ENCODE measurements at places on chromosomes 4 and X.
A peak's percentile ranks its signal among the peaks of the same experiment; 100 is the strongest.

DNA sequence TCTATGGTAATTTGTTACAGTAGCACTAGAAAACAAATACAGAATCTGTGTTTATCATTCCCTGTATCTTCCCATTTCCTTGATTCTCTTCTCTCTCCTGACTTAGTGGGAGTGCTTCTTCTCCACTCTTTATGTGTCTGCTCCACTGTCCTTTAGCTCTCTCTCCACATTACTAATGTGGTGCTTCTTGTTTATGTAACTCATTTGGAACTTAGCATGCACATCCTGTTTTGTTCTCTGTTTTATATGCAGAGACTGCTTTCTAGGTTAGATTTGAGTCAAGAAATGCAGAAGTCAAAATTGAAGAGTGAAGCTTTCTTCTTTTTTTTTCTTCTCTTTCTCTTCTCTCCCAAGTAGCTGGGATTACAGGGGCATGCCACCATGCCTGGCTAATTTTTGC is 25.9 kb downstream of the ADH1A start:
- H3K36me3 ChIP-seq: peaks cover 24% of the 10 kb centered on the region
- no peak overlapping the region for H3K4me3 ChIP-seq
- no peaks in the 10 kb centered on the region for H3K4me1 ChIP-seq
- H3K27ac ChIP-seq: no peak overlapping the region

- no peaks in the 10 kb centered on the region for H3K4me1 ChIP-seq
- H3K27ac ChIP-seq: no peak overlapping the region
- no peak for DNase-seq
- H3K36me3 ChIP-seq: no peaks in the 10 kb centered on the region
Measured at GRCh38 chr4:180757927-180758326, 1485.3 kb upstream of the TENM3 start.

DNA sequence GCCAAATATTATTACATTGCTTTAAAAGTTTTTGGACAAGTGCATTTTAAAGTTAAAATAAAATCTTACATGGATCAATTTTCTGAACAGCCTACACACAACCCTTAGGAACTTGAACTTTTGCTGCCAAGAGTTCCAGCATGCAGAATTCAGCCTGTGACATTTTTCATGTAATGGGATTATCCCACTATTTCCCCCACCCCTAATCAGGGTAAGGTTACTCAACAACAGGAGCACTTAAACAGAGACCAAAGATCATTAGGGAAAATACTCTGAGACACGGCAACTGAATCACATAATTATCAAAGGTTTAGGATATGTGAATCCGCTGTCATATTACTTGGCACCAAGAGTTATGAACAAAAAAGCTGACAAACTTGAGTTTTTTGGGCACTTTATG is 47.2 kb downstream of the IQCM start:
- H3K4me1 ChIP-seq: no peaks in the 10 kb centered on the region
- no peak overlapping the region for H3K27ac ChIP-seq
- H3K4me3 ChIP-seq: no peak overlapping the region
- DNase-seq: no peak
- H3K27me3 ChIP-seq: no peaks in the 10 kb centered on the region

DNA sequence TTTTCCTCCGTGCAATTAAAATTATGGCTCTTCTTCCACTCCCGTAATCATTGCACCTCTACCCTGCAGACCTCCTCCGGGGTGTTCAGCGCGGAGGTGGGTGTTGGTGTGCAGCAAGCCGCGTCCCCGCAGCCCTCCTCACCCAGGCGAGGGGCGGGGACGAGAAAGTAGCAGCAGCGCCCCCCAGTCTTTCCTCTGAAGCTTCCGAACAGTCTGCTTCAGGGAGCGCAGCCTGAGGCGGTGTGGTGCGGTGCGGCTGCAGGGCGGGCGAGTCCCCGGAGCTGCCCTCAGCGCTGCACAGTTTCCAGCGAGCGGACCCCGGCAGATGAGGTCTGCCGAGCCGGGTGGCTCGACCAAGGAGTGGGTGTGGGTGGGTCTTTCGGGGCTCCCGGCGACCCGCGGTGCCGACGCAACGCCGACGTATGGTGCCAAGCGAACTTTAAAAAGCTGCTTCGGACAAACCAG is at the start of gene FRAS1:
TSS of gene FRAS1 (plus strand) at position 189 of the 465 bp plus-strand sequence. CDS start 687 bp downstream, outside the sequence.
- peak within 1 kb of the TSS; percentile 95 for H3K4me3 ChIP-seq
- peak within 1 kb of the TSS; percentile 39 for H3K27ac ChIP-seq
- H3K27me3 ChIP-seq: peaks cover 20% of the 10 kb centered on the region
- DNase-seq: peak; percentile 41
- peaks cover 34% of the 10 kb centered on the region for H3K4me1 ChIP-seq

DNA sequence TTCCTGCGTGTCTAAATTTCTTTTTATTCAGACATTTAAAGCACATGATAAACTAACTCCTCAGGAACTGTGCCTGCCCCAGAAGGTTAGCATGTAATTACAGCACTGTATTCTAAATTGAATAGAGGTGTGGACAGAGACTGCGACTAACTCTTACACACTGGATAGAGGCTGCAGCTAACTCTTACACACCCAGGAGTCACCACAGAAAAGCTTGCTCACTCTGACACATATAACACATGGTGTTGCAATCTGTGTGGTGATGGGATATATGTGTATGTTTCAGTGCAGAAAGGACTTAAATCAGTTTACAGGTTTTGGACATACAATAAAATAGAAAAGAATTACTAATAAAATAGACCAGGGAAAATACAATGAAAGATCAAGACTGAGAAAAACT is 41.5 kb downstream of the SMAD1 start:
- H3K36me3 ChIP-seq: no peaks in the 10 kb centered on the region
- no peaks in the 10 kb centered on the region for H3K27me3 ChIP-seq
- no peak overlapping the region for H3K27ac ChIP-seq
- no peak for DNase-seq
- H3K4me1 ChIP-seq: no peaks in the 10 kb centered on the region
- no peak overlapping the region for H3K4me3 ChIP-seq

GRCh38 chrX:150355913-150356312 is 7.2 kb upstream of the MAMLD1 start:
- H3K36me3 ChIP-seq: no peaks in the 10 kb centered on the region
- H3K4me1 ChIP-seq: peaks cover 11% of the 10 kb centered on the region
- peaks cover 15% of the 10 kb centered on the region for H3K27me3 ChIP-seq
- no peak overlapping the region for H3K4me3 ChIP-seq
- no peak for DNase-seq

DNA sequence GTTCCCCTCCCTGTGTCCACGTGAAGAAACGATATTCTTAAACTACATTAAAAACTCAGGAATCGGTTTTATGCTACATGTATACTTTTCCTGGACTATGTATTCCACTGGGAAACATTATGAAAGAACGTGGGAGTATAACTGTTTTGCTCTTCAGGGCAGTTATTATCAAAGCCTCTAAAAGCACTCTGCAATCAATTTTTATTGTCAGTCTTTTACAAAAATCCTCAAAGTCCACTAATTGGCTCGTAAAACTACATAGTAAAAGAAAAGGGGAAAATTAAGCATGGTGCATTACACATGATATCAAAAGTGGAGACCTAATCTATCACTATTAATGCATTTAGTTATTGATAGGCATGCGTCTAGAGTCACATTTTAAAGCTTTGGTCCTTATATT is 11.4 kb upstream of the CFAP299 start:
- no peak overlapping the region for H3K4me3 ChIP-seq
- H3K36me3 ChIP-seq: no peaks in the 10 kb centered on the region
- DNase-seq: no peak
- no peaks in the 10 kb centered on the region for H3K4me1 ChIP-seq
- no peak overlapping the region for H3K27ac ChIP-seq
- H3K27me3 ChIP-seq: peaks cover 10% of the 10 kb centered on the region

DNA sequence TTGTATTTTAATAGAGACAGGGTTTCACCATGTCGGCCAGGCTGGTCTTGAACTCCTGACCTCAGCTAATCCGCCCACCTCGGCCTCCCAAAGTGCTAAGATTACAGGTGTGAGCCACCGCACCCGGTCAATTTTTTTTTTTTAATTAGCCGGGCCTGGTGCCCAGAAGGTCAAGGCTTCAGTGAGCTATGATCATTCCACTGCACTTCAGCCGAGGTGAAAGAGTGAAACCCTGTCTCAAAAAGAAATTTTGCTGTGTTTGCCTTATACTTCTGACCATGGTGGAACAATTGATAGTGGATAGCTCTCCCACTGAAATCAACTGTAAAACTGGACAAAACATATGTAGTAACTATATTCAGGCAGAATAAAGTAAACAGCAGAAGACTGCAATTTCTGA is 24.0 kb upstream of the SMIM14 start:
- H3K27ac ChIP-seq: no peak overlapping the region
- no peak overlapping the region for H3K4me3 ChIP-seq
- DNase-seq: no peak
- H3K36me3 ChIP-seq: no peaks in the 10 kb centered on the region

GRCh38 chrX:12581546-12581945 is 209.7 kb upstream of the PRPS2 start:
- H3K27ac ChIP-seq: no peak overlapping the region
- H3K4me3 ChIP-seq: no peak overlapping the region
- DNase-seq: no peak
- no peaks in the 10 kb centered on the region for H3K36me3 ChIP-seq
- H3K27me3 ChIP-seq: peaks cover 4% of the 10 kb centered on the region

DNA sequence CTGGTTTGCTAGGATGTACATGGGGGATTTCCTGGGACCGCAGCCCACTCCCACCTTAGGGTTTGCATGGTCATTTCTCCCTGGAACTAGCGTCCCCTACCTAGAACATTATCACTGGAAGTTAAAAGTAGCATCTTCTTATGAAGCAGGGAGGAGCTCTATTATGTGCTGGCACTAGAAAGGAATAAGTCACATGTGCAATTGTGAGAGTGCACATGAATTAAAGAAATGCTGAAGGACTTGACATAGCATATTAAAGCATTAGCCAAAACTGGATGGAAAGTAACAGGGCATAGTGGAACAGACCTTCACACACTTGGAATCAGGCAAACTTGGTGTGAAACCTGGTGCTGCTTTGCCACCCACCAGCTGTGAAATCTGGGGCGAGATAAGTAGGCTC is 2.7 kb downstream of the EXOC1L start:
- H3K4me1 ChIP-seq: peaks cover 7% of the 10 kb centered on the region
- DNase-seq: no peak
- H3K36me3 ChIP-seq: no peaks in the 10 kb centered on the region
- H3K4me3 ChIP-seq: no peak overlapping the region
- H3K27ac ChIP-seq: no peak overlapping the region
- H3K27me3 ChIP-seq: peaks cover 16% of the 10 kb centered on the region

GRCh38 chrX:79065696-79066095 is 78.8 kb upstream of the GPR174 start:
- H3K27ac ChIP-seq: no peak overlapping the region
- no peaks in the 10 kb centered on the region for H3K27me3 ChIP-seq
- no peak for DNase-seq
- no peak overlapping the region for H3K4me3 ChIP-seq
- H3K36me3 ChIP-seq: peaks cover 20% of the 10 kb centered on the region

DNA sequence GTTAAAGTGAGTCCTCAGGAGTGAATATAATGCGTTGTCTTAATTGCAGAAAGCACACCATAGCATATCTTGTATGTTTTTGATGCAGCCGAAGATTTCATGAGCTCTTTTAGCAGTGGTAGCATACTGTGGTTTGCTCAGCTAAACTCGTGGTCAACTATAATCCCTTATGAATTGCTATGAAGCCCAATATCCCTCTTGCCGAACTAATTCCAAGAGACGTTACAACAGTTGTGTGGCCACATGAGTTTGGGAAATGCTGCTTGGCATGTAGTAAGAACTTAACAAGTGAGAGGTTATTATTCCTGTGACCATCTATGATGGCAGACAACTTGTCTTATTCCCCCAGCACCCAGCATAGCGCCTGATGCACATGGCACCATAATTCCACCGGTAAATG is 30.7 kb downstream of the SYAP1 start:
- no peaks in the 10 kb centered on the region for H3K27me3 ChIP-seq
- no peaks in the 10 kb centered on the region for H3K4me1 ChIP-seq
- no peak overlapping the region for H3K27ac ChIP-seq
- H3K36me3 ChIP-seq: peaks cover 57% of the 10 kb centered on the region

DNA sequence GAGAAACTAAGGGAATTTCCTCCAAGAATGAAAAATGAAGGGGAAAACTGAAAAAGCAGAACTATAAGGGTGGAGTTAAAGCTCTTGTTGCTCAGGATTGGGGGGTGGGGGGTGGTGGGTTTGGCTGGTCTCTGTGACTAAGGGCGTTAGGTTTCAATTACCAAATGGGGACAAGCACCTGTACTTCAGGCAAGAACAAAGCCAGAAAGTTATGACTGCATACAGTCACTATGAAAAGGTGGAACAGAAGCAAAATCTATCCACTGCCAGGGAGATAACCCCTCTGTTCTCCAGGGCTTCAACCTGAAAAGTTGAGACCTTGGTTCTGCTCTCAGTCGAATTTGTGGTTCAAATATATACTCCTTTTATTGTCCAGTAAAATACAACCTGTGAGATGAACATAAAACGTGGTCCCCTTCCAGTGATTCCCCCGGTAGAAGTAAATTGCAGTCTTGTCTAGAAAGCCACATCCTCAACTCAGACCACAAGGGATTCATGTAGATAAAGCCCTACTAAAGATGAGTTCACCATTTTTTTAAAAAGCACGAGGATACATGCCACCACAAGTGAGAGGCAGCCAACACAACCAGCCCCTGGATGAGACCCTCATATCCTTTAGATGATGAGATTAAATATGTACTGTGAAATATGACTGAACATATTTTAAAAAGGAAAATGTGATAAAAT is 257.1 kb upstream of the RPS6KA3 start:
- no peaks in the 10 kb centered on the region for H3K36me3 ChIP-seq
- no peak overlapping the region for H3K4me3 ChIP-seq
- peaks cover 5% of the 10 kb centered on the region for H3K27me3 ChIP-seq
- H3K27ac ChIP-seq: no peak overlapping the region

Data from naive thymus-derived CD8-positive, alpha-beta T cell (primary cell).